Motor neuron (in vitro differentiated cells): ENCODE measurements at places on chromosomes 6 and 20. TPM values are rescaled to one million over a fixed set of nuclear protein-coding genes. Genes with fewer than 3 reads are reported as not detected.

The CST9L gene
- total RNA-seq, result not detected in 2 replicates

DNA sequence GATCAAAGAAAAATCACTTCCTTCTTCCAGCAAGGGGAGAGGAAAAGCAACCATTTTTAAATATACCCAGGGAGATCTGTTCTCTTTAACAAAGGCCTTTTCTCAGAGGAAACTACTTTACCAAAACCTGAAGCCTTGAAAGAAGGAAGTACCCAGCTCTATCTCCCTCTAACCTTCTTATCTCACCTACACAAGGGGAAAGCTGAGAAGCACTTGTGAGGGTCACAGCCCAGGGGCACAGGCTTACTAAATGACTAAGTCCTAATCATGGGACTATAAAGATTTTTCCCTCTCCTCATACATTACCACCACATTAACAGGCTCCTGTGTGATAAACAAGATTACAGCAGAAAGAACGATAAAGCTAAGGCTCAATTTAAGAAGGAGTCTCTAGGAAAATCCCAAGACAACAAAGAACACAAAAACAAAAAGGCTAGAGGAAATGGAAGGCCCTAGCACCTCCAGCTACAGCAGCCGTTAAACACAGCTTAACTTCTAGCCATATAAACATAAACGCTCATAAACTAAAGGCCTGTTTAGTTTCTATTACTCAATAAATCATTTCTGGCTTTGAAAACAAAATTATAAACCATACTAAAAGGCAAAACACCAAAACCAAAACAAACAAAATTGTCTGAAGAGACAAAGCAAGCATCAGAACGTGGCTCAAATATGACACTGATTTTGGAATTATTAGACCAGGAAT, 284.9 kb upstream of the ECI2 start:
- ATAC-seq, result no peak

DNA sequence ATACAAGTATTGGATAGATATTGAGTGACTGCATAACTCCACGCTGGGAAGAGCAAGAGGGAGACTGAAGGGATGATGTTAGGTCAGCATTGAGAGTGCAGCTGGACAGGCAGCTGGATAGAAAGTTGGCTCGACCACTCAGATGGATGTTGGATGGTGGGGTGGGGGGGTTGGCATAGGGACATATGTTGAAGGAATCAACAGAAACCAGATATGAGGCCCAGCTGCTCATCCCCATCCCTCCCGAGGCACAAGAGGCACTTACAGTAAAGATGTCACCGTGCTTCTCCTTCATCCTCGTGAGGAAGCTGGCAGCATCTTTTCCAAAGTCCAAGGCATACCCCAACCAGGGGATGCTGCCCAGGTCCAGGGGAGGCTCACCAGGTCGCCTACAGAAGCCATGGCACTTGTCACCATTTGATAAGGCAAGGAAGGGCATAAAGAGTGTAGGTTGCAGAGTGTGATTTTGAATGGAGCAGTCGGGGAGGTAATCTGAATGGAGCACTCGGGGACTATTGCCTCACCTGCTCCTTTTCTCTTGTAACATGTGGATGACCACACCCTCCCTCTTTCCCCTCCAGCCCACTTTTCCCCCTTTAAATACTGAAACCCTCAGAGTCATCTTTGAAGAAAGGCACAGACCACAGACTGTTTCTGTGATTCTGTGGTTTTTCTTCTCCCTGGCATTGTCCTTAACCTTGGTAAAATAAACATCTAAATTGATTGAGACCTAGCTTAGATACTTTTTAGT, 18.0 kb downstream of the PTGIS start:
- ATAC-seq, result no peak

- no peak for ATAC-seq
These were observed 81.0 kb upstream of the FAM8A1 start for GRCh38 chr6:17519120-17519519.

DNA sequence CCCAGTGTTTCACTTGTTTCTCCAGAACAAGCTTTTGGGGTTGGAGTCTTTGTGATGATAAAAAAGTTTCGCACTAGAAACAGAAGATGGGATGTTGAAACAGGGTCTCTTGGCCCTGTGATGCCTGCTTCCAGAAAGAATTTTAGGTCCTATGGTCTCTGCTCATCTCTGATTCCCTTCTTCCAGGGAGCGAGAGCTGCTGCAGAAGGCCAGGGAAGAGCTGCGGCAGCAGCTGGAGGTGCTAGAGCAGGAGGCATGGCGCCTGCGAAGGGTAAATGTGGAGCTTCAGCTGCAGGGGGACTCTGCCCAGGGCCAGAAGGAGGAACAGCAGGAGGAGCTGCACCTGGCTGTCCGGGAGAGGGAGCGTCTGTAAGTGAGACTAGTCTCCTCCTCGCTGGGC, 18.3 kb downstream of the CEP250 start:
- no peak for ATAC-seq
